ENCODE measurements at places on chromosomes 7 and 10. TPM values are rescaled to one million over a fixed set of nuclear protein-coding genes. Genes with fewer than 3 reads are reported as not detected.
A peak's percentile ranks its signal among the peaks of the same experiment; 100 is the strongest.

The CDHR3 gene
- total RNA-seq: 2.0 TPM

GRCh38 chr10:98404571-98405359, 10.2 kb downstream of the PYROXD2 start:
- DNase-seq: peak; percentile 41

GRCh38 chr7:73822319-73823173, 8.2 kb upstream of the CLDN4 start:
- peak; percentile 94 for DNase-seq

The MAD1L1 gene
- total RNA-seq: 64.4 TPM

The ZNRF2 gene
- 18.9 TPM for total RNA-seq

The ITGB8 gene
- total RNA-seq: 399 TPM

- no peak for DNase-seq
Measured at GRCh38 chr7:28484606-28484935, 72.3 kb downstream of the CREB5 start.

GRCh38 chr10:124419635-124420034, 912 bp upstream of the OAT start:
- DNase-seq: no peak

GRCh38 chr10:79416578-79417255, 28.7 kb downstream of the ZCCHC24 start:
- DNase-seq: no peak

DNA sequence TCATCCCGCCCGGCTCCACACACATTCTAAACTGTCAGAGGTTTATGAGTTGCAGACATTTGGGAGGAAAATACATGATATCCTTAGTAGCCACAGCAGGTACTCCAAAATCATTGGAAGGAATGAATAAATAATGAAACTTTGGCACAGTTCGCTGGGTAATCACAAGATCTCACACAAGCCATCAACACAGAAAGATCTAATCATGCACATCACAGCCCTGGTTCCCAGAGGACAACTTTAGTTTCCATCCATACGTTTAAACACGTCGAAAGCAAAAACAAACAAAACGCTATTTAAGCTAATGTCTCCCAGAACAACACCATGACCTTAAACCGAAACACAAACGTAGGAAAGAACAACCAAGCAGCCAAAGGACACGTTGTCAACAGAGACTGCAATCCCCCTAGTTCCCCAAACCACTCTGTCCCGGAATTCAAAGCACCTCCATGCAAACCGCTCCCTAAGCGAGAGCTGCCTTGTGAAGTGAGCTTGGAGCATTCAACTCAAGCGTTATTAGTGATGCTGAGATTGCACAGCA, 12.3 kb downstream of the SVIL start:
- no peak for DNase-seq

DNA sequence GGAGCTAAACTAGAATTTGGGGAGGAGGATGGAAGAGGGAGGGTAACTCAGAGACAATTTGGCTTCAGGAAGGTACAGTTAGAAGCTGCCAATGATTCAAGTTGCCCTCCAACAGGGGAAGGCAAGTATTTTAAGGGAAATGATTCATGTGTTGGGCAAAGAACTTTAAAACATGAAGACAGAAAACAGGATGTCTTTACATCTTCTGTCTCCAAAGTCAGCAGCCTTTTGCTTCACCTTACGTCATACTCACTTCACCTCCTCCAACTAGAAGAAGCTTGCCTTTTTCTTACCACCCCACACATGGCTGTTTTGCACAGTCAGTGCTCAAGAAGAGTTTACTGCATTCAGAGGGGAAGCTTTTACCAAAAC, 36.1 kb downstream of the PPP1R3C start:
- DNase-seq: peak; percentile 64

The FZD8 gene
- total RNA-seq: 8.9 TPM

- no peak for DNase-seq
Measured at GRCh38 chr10:124092250-124092859, 1.0 kb downstream of the CHST15 start.

DNA sequence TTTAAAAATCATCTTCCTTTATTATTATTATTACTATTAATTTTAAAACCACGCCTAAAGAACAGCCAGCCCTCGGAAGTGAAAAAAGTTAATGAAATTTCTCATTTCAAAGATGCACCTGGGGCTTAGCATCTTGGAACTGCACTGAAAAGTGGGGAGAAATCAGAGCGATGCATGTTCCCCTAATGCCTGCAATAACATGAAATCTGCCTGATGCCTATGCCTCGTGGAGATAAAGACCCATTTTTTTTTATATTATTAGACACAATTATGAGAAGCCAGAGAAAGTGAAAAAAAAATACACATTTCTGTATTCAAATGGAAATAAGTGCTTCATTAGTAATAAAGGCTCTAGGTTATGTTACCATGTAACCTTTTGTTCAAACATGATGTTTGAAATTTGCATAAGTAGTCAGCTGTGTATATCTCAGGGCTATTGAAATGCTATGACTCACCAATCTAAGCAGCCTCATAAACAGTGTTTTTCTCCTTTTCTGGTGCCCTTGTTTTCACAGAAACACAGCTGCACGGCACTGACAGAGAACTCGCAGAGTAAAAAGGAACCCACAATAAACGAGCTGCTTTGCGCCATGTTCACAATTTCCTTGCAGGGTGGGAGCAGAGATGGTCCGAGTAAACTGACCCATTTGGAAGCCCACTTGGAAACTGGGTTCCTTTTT, 175.8 kb upstream of the PRKCQ start:
- DNase-seq: peak; percentile 95

The LIPM gene
- total RNA-seq: not detected

GRCh38 chr10:121597504-121598262, 561 bp downstream of the FGFR2 start:
- DNase-seq: no peak

The TET1 gene
- total RNA-seq: 3.1 TPM

DNA sequence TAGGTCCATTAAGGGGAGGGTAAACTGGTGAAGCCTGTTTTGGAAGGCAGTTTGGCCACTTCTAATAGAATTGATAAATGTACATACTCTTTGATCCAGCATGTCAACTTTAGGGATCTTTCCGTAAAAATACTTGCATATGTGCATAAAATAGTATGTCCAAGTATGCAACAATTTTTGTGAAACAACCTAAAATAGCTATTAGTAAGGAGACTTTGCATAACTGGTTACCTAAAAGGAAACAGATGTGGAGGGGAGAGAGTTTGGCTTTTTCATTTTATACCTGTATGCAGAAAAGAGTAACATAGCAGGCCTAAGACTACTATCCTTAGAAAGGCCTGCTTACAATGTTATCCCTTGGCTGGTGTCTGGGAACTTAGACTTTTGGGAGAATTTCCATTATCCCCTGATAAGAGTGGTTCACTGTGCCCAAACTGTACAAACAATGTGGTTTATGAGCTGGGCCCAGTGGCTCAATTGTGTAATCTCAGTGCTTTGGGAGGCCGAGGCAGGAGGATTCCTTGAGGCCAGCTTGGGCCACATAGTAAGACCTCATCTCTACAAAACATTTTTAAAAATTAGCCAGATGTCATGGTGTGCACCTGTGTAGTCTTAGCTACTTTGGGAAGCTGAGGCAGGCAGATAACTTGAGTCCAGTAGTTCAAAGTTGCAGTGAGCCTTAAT, 21.3 kb downstream of the PTPN12 start:
- DNase-seq: no peak

DNA sequence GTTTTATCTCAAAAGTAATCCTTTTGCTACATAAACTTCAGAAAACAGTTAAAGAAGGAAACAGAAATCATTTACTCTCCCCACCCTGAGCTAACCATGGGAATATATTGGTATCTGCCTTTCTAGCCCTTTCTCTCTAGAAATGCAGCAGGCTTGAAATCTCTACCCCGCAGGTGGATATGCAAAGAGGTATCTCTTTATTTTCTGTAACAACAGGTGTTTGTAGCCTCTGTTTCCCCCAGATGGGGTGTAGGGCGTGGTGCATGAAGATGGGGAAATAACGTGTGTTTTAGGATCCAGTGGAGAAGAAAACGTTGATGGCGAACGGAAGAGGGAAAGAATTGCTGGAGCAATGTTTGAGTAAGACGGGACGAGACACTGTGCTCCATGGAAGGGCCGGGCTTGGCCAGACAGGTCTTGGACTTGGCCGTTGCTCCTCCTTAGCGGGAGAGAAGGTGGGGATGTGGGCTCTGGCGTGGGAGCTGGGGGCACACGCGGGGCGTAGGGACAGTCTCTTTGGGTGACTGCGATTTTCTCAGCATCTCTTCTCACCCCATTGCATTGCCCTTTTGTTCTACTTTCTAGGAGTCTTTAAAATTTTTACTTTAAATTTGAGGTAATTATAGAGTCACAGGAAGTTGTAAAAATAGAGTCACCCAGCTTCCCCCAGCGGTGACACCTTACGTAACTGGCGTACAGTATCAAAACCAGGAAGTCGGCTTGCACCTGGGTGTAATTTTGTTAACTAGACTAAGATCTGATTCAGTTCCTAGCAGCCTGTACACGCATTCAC, 82.9 kb downstream of the ELFN1 start:
- DNase-seq: no peak

DNA sequence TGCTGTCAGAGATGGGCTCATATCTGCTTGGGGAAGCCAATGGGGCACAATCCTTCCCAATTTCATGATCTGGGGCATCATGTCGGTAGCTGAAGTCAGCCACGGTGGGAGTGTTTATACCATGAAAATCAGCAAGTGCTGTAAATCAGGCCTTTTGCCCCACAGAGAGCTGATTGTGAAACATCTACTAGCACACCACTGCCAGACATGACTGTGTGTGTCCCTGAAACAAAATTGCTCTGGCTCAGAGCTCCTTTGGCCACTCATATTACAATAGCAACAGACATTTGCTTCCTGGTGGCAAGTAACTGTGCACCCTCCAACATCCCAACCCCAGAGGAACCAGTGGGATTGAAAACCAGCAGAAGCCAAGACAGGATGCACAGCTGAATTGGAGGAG, 23.7 kb downstream of the GPR26 start:
- no peak for DNase-seq

Data from renal cortical epithelial cell (primary cell).